ELR (cell line): ENCODE measurements at places on chromosomes 5 and 9.
A peak's percentile ranks its signal among the peaks of the same experiment; 100 is the strongest.

DNA sequence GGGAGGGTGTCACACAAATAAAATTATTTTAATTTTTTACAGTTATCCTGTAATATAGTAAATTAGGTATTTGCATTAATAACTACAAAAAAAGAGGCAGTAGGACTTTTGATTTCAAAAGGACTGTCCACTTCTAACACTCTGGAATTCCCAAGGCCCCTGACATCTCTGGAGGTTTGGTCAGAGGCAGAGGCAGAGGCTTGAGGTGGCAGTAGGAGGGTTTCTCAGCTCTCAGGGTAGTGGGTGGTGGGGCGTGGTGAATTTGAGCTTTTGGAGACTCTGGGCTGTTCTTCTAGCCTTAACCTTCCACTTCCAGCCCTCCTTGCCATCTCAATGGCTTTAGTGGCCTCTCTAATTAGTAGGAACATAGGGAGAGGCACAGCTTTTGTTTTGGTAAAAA is 22.8 kb downstream of the ATOX1 start:
- DNase-seq: no peak

- no peak for DNase-seq
Observed at GRCh38 chr9:70197216-70198044, 61.3 kb upstream of the SMC5 start.

- no peak for DNase-seq
Observed at GRCh38 chr9:132585954-132586829, 3.8 kb downstream of the BARHL1 start.

DNA sequence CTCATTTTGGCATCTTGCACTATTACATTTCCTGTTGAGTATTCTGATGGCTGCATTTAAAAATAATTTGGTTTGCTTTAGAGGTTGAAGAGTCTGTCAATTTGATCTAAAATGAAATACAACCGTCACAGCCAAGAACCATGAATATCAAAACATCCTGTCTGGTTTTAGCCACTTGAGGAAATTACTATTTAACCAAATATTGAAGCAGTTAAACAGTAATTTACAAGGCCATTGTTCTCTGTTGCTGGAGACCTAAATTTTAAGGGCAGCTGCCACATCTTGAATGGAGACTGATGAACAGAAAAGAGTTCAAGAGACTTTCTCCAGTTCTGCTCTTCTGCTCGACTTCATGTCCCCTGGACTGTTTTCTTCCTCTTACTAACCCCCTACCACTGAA is 549.4 kb downstream of the LRRC70 start:
- DNase-seq: no peak

DNA sequence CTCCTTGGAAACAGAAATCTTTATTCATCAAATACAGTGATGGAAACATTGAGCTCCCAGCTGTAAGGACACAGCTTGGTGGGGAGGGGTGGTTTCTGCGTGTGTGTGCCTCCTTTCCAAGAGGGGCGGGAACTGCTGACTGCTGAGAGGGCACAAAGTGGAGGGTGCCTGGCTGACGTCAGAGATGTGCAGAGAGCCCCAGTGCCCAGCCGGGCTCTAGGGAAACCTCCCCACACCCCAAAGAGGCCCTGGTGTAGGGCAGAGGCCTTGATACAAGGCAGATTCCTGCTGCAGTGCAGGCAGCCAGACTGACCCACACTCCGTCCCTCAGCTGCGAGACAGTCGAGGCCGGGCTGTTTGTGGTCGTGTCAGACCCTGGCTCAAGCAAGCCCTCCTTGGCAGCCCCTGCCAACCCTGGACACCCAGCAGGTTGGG is 191.0 kb downstream of the CACNA1B start:
- no peak for DNase-seq

DNA sequence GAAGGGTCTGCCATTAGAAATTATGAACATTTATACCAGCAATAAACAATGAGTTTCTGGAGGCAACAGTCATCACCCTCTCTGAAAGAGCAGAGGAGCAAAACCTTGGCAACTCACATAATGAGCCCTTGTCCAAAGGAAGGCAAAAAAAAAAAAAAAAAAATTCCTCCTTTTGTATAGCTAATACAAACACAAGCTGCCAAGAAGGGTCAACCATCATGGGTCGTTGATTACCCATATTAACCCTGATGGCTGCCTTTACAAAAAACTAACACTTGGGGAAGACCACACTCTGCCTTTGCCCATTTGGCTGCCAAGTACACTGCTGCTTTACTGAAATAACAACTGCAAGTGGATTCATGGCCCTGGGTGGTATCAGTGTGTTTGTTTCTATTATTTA is 272.7 kb downstream of the ADAMTSL1 start:
- no peak for DNase-seq

- DNase-seq: no peak
Observed at GRCh38 chr5:143707806-143708205, 104.2 kb upstream of the HMHB1 start.

GRCh38 chr9:7169717-7170389 is 412.1 kb downstream of the KDM4C start:
- DNase-seq: no peak

GRCh38 chr5:115333164-115333563 is 36.7 kb upstream of the CCDC112 start:
- no peak for DNase-seq

GRCh38 chr5:149540089-149540488 is 11.2 kb downstream of the CSNK1A1 start:
- DNase-seq: no peak

GRCh38 chr9:37747271-37747753 is 6.3 kb upstream of the TRMT10B start:
- peak; percentile 81 for DNase-seq

GRCh38 chr5:171421331-171422262 is 2.1 kb downstream of the FGF18 start:
- no peak for DNase-seq

DNA sequence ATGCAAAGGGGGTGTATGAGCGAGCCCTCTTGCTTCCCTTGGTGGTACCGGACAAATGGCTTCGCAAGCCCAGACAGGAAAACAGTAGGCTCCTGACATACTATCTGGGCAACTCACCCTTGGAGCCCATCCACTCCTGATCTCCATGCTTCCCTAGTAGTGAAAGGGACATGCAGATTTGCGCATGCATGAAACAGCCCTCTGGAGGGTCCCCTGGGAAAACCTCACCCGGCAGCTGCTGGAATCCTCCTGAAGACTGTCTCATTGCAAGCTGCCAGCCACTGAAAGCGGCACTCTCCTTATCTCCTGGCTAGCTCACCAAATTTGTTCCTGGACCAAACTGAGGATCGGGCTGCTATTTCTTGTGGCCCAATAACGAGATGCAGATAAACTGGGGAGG is 10.2 kb downstream of the ZNF169 start:
- no peak for DNase-seq

GRCh38 chr5:133914434-133914833 is 54.0 kb downstream of the C5orf15 start:
- no peak for DNase-seq

DNA sequence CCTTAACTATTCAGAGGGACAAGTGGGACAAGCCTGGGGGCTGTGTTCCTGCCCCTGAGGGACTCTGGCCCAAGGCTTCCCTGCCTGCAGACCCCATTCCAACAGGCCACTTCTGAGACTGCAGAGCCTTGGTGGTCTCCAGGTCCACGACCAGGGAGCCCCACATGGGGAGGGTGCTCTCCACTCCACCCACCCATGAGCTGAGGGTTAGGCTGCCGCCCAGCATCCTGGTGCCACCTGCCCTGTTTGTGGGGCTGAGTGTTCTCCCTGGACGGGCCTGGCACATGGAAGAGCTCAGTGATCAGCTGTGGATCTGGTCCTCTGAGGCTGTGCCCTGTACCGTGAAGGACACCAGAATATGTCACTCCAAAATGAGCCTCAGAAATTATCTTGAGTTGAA is 2.5 kb upstream of the ABO start:
- DNase-seq: no peak

GRCh38 chr5:124630767-124631704 is 115.4 kb downstream of the ZNF608 start:
- peak; percentile 79 for DNase-seq

DNA sequence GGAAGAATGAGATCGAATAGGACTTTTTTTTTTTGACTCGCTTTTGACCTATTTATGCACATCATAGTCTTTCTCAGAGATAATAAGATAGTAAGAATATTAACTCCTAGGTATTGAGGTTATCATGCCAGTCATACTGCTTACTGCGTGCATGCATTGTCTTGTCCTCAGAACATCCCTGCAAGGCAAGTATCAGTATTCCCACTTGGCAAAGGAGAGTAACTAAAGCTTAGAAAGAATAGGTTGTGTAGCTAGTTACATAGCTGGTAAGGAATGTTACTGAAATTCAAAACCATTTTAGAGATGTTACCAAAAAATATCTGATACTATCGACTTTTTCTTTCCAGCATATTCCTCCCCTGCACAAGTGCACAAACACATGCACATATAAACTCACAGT is 296.1 kb upstream of the CLINT1 start:
- no peak for DNase-seq

DNA sequence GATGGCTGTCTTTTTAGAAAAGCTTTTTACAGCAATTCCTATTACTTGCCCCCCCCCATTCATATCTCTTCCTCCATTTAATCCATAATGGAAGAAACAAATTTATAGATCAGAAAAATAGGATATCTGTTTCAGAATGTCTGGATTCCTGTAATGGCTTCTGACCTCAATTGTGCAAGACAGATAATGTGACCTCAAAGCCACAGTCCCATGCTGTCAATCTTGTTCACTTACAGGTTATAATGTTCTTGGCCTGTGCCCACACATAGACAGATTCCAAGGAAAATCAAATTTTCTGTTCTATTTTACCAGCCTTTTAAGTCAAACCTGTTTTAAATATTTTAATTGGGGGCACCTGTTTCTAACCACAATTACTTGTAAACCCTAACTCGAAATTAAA is 143.4 kb downstream of the ENTREP1 start:
- no peak for DNase-seq

- DNase-seq: no peak
Observed at GRCh38 chr5:180297587-180298282, 5.9 kb upstream of the MAPK9 start.

- DNase-seq: no peak
Observed at GRCh38 chr5:143946837-143947236, 134.9 kb downstream of the HMHB1 start.
